Glomerular endothelial cell (primary cell): ENCODE measurements at places on chromosomes 6 and 20. TPM values are rescaled to one million over a fixed set of nuclear protein-coding genes. Genes with fewer than 3 reads are reported as not detected.

- DNase-seq: no peak
Observed at GRCh38 chr6:136790411-136791295, 1.6 kb downstream of the MAP3K5 start.

GRCh38 chr6:30325873-30326525 is 728 bp upstream of the TRIM39 start:
- DNase-seq: no peak

DNA sequence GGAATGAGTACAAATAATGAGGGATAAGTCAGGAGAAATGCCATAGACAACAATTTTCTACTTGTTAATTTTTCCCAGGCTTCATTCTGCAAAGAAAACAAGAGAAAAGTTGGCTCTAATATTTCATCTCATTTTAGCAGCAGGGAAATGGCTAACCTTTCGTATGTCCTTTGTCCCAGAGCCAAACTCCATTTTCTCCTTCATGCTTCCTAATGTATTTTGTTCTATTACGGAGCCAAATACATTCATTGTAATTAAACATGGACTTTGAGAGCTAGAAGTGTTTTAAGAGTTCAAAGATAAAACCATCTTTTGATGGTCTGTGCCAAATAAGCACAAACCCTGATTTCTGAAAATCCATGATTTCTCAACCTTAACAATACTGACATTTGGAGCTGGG is 136.9 kb downstream of the PTCHD4 start:
- DNase-seq: no peak

The EPPIN gene
- not detected in 2 replicates for total RNA-seq

The RUNX2 gene
- 4.3 and 5.1 TPM in 2 replicates for total RNA-seq

DNA sequence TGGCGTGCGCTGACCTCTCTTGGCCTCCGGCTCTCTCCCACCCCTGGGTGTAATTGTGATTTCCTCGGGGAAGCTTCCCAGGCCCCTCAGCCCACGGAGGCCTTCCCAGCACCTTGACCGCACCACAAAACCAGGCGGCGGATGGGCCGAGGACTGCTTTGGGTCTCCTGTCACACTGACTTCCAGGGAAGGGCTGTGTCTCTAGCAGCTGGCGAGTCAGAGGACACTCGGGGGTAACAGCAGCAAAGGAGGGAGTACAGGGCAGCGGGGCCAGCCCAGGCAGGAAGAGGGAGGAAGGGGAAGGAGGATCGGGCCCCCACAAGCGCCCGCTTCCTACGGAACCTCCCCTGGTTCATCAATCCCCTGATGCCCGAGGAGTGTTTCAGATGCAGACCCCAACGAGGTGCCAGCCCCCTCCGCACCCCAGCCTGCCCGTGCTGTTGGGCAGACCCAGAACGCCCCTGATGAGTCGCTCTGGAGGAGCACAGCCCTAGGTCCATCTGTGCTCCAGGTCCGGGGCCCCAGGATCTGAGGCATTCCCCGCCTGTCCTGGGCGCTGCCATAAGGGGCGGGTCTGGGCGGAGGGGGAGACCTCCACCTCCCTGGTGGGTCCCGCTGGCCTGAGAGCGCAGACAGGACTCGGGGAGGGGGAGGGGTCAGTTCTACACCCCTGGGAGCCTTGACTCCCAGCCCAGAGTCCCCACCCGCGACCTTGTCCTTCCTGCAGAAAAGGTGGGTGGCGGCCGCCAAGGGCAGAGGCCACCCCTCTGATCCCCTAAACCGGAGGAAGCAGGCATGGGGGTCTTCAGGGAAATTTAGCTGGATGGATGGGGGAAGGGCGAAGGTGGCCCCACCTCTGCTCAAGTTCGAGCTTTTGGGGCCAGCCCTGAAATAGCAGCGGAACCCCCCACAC is 956 bp downstream of the CHRNA4 start:
- no peak for DNase-seq

DNA sequence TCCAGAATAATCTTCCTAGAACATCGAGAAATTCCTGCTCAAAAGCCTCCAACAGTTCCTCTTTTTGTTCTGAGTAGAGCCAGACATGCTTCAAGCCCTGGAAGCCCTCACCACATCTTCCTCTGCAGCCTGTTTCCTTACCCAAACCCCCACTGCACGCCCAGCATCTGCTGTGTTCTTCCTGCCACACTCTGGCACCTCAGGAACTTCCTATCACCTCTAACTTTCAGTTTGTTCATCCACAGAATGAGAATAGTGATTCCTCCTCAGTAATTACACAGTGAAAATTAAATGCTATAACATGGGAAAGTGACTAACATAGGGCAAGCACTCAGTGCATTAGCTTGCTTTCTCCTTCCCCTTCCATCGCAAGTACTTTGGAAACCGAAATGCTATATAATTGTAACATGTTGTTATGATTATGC is 26.3 kb downstream of the C6orf89 start:
- DNase-seq: no peak

DNA sequence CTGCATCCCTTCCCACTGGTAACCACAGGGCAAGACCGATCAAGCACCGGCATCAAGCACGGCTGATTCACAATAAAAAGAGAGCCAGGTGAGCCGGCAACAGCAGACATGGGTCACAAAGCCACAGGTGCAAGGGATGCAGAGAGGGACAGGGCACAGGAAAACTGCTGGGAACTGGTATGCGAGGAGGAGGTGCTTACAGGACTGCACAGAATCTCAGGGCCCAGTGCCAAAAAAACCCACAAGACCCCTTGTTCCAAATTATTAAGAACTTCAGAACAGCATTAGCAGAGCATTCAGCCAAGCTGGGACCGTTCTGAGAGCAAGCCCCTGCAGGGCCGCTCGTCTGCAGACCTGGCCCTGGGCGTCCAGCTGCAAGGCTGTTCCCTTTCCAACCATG is 35.4 kb downstream of the BFSP1 start:
- DNase-seq: no peak

GRCh38 chr6:89204096-89204495 is 13.1 kb downstream of the GABRR1 start:
- DNase-seq: no peak

GRCh38 chr6:11767458-11767857 is 11.1 kb downstream of the ADTRP start:
- no peak for DNase-seq

- no peak for DNase-seq
Observed at GRCh38 chr6:4979426-4979825, 24.4 kb downstream of the RPP40 start.

GRCh38 chr6:79656134-79656533 is 25.0 kb downstream of the SH3BGRL2 start:
- no peak for DNase-seq

The PSMB9 gene
- 53.8 and 55.1 TPM in 2 replicates for total RNA-seq

DNA sequence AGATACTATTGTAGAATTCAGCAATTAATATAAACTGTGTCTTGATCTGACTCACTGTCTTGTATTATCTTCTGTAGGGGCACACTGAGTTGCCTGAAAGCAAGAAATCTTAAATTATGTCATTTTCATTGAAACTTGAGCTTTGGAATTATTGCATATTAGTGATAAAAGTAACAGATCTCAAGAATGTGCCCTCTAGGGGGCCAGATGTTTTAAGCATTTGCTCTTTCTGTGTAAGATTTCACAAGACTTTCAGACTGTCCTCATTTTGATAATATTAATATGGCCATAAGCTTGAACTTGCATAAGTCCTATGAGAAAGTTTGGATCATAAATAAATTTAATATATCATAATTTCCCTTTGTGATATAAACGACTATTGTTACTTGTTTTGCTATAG is 55.5 kb upstream of the MYO6 start:
- DNase-seq: no peak

The ANKRD66 gene
- not detected in 2 replicates for total RNA-seq

The HLA-DMB gene
- total RNA-seq: 0.48 and 1.8 TPM in 2 replicates

- DNase-seq: no peak
Observed at GRCh38 chr20:57308451-57309271, 20.9 kb upstream of the SPO11 start.

DNA sequence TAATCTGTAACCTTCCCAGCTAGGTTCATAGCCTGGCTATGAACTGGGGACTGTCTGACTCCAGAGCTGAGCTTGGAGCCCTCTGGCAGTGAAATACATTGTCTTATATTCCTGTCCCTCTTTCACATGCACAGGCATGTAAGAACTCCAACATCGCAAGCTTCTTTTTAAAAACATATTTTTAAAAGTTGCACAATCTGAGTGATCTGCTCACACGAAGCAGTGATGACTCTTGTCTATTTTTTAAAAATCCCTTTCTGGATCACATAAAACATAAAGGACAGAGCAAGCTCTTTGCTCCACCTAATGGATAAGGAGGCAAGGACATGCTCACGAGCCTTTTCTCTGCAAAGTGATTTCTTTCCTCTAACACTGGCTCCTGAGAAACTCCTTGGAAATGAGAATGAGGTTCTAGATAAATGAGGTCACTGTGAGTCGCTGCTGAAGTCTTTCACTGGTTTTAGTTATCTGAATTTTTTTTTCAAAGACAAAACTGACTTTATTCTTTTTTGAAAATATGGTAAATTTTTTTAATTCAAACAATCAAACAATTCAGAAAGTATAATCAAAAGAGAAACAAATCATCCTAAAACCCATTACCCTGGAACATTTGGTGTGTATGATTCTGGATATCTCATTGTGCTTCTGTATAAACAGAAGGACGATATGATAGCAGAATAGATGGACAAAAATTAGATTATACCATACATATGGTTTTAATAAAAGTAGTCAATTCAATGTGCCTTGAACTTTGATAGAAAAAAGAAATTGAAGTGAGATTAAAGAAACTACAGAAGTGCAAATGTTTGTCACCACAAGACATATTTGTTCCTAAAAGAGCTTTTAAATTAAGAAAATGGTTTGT is 30.8 kb downstream of the IL20RA start:
- DNase-seq: peak; percentile 16

- DNase-seq: no peak
Observed at GRCh38 chr6:135305684-135306083, 124.6 kb downstream of the MYB start.

The FABP7 gene
- total RNA-seq: not detected in 2 replicates

The HLA-DRB1 gene
- total RNA-seq: 12.7 and 20.4 TPM in 2 replicates

The BCAS1 gene
- not detected in 2 replicates for total RNA-seq

DNA sequence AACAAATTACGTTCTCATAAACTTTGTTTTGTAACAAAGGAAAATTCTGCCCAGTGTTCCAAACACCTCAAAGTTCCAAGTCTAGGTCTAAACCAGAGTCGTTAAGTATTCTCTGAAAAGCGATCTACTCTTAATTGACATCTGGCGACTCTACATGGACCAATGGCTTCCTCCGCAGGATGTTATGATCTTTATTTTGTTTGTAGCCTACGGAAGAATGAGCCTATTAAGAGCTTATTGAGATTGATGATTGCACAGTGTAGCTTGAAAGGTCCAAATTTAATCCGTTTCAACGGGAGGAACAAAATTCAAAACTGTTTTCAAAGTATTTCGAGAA is 61.1 kb downstream of the FAM217A start:
- no peak for DNase-seq

DNA sequence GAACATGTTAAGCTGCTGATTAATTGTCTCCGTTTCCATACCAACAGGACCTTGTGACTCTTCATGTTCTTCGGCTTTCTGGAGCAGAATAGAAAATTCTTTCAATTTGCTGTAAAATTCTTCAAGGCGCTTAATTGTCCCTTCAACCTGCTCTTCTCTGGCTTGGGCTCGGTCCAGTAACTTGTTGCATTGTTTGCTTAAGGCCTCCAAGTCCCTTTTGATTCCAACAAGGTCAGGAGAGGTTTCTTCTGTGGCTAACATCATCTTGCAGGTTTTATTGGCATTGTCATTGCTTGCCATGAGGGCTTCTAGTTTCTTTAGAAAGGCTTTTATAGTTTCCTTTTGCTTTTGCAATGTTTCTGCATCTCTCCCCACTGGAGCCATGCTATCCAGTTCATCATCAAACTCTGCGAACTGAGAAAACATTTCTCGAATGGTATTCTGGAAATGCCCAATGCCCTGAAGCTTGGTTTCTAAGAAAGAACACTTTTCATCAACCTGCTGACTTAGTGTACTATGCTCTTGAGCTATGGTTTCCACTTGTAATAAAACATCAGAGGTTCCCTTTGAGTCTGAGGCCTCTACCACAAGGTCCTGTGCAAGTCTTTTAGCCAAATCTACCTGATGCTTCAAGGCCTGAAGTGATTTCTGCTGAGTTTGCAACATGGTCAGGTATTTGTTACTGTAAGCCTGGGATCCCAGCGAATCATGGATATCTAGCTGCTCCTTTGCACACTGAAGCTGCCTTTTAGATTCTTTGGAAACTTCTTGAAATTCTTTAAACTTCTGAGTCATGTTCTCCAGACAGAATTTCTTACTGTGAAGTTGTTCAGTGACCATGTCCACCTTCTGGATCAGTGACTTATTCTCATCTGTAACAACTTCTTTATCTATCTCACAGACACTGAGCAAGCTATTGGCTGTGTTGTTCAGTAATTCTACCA is 90.2 kb downstream of the DST start:
- DNase-seq: no peak

DNA sequence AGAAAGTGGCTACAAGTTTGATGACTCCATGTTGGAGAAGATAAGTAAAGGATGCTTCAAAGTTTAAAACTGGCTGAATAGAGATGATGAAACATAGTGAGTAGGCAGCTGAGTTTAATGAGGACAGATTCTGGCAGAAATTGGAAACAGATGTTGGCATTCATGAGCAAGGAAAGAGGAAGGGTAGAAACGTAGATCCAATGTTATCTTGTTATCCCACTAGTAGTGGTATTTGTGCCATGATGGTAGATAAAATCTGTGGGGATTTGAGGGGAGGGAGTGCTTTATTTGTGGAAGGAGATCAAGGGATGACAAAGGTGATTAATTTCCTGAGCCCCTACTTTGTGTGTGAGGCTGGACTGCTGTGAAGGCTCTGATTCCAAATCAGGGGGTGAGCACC is 69.5 kb downstream of the MRAP2 start:
- DNase-seq: no peak

DNA sequence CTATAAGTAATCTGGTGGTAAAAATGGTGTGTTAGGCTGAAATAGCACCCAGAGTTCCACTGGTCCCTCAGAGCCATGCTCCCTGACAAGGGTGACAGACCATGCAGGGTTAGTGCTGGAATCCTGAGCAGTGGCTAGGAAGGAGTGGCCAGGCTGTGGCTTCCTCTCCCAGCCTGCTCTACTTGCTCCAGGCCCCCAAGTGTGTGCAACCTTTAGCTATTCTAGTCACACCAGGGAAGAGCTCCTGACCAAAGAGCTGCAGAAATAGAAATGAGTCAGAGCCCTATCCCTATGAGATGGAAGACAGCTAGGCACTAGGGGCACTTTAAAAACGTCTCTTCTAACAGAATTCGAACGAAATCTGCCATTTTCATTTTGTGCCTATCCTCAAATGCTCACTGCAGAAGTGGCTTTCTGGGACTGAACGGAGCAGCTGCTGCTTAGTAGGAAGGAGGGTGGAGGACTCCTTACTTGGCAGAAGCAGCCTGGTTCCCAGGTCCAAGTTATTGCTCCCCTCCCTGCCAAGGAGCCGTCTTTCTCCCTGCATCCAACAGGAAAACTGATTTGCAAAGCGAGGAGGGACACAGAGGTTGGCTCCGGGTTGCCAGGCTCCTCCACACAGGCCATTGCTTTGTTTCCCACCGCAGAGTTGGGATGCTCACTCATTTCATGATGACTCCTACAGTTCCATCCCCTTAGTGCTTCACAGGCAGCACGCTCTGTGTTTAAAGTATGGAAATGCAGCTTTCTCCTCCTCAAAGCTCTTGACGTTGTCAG is 754.5 kb downstream of the C6orf118 start:
- no peak for DNase-seq

GRCh38 chr6:45699663-45700062 is 316.0 kb downstream of the CLIC5 start:
- DNase-seq: no peak

The ERMARD gene
- 9.5 and 14.1 TPM in 2 replicates for total RNA-seq
